ENCODE measurements at places on chromosomes 3 and 15. TPM values are rescaled to one million over a fixed set of nuclear protein-coding genes. Genes with fewer than 3 reads are reported as not detected.

The ITPKA gene
- total RNA-seq, result not detected

DNA sequence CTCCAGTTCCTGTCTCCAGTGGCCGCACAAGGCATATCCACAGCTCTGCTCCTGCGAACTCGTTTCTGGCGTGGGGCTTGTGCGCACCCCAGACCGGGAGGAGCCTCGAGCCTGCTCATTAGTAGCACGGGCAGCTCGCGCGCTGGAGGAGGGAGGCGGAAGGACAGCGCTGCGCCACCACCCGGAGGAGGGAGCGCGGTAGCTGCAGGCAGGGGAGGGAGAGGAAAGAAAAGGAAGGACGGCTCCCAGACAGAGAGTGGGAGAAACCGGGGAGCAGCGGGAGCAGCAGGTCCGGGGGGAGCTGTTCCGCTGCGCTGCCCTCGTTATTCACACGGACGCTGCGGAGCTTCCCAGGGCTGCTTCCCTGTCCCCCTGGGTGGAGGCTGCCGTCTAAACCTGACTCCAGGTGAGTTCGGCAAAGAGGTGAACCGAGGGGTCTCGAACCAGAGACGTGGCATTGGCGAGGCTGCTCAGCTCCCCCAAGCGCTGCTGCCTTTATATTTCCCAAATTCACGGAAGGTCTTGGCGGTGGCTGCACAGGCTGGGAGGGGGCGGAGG is 121.3 kb upstream of the ZNF717 start:
- no peak for DNase-seq

DNA sequence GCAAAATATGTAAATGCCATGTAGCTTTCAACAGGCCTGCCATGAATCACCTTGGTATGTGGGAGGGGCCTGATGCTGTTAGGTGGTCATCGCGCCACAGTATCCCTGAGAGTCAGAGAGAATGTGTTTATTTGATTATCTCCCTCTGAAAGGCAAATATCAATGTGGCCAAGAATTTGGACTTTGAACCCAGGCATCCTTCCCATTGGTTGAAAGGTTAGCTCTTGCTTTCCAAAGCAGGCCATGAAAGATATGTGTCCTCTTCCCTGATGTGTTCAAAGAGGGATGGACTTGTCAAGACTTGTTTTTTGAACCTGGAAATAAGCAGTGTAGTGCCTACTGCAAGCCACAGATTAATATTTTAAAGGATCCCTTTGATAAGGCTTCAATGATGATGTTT is 36.7 kb downstream of the SRP14 start:
- DNase-seq, result no peak

DNA sequence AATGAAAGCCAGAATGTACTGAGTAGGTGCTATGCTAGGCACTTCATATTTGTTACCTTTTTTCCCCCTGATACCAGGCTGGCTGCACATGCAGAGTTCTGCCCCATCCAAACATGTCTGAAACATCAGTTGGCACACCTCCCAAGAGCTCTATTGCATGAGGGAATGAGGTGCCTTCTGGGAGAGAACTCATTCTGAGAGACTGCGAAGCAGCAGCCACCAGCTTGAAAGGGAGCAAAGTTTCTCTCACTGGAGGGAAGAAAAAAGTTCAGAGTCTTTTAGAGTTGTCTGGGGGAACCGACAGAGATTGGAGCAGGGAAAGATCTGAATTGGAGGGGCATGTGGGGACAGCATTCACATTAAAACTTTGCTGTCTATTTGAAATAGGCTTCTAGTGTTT is 84.1 kb downstream of the AGBL1 start:
- DNase-seq, result no peak

- DNase-seq, result no peak
These were observed 244.5 kb upstream of the SUCLG2 start for GRCh38 chr3:67898916-67899315.

The PLD1 gene
- 24.9 TPM for total RNA-seq

- no peak for DNase-seq
These were observed 90.9 kb downstream of the RAP2B start for GRCh38 chr3:153252963-153253362.

DNA sequence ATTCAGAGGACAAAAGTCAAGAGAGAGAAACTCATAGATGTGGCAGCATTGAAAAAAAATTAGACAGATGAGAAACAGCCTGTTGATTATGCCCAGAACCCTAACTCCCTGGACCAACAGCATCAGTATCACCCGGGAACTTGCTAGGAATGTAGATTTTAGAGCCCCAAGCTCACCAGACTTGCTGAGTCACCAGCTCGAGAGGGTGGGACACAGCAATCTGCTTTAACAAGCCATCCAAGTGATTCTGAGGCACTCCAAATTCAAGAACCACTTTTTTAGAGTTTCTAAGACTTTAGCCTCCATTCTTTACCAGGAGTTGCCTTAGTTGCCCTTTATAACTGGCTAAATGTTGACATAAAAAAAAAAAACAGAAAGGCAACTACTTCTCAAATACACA is 70.9 kb downstream of the CGGBP1 start:
- no peak for DNase-seq

DNA sequence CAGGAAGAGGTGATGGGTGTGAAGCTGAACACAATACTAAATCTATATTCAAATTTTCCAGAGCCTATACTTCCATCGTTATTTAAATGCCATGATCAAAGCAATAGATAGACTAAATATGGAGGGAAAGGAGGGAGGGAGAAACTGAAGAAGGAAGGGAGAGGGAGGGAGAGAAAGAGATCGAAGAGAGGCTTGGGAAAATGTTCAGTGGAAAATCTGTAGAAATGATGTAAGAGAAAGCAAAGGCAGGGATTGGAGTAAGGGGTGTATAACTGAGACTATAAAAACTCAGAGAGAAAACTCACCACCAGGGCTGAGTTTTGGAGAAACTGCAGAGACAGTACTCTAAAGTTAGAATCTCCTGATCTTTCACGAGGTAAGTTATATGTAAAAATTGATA is at the start of gene OSTN:
Gene OSTN (plus strand): TSS at position 310 of the 400 bp plus-strand sequence. CDS start 13,292 bp downstream, outside the sequence.
- no peak for DNase-seq

GRCh38 chr3:140052771-140053702 is 118.1 kb downstream of the CLSTN2 start:
- DNase-seq, result no peak

GRCh38 chr3:100634493-100635272 is 25.3 kb downstream of the ADGRG7 start:
- no peak for DNase-seq

The CAMKV gene
- not detected for total RNA-seq

The IMPG2 gene
- total RNA-seq, result 0.15 TPM

GRCh38 chr3:72077473-72078259 is 292.7 kb upstream of the PROK2 start:
- DNase-seq, result no peak

DNA sequence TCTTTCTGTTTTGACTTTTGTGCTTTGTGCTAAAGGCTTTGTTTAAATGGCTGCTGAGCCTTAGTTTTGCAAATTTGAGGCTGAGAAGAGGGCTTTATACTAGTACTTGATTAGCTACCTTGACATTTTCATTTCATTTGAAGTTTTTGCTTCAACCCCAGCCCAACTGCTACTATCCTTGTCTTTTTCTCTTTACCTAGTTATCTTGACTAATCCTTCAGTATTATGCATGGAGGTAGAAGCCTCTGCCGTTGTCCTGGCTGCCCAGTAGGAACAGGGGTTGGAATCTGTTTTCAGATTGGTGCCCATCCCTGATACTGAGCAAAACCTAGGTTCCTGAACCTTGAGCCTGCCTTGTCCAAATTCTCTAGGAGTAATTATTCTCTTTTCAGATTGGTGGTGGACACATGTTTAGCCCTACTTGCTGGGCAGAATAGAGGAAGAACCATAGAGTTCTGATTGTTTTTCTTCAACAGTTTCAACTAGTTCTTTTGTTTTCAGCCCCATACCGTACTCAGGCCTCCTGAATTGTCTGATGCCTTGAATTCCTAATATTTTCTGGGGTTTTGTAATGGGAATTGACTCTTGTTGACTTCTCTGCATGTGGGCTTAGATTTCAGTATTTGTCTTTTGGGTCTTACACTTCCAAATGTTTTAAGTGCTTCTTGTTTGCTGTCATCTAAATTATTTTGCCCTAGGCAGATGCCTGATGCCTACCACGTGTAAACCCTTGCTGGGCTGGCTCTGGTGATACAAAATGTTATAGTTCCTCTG is 143.2 kb downstream of the DOCK3 start:
- DNase-seq, result no peak

The FBXL22 gene
- total RNA-seq, result 0.64 TPM

DNA sequence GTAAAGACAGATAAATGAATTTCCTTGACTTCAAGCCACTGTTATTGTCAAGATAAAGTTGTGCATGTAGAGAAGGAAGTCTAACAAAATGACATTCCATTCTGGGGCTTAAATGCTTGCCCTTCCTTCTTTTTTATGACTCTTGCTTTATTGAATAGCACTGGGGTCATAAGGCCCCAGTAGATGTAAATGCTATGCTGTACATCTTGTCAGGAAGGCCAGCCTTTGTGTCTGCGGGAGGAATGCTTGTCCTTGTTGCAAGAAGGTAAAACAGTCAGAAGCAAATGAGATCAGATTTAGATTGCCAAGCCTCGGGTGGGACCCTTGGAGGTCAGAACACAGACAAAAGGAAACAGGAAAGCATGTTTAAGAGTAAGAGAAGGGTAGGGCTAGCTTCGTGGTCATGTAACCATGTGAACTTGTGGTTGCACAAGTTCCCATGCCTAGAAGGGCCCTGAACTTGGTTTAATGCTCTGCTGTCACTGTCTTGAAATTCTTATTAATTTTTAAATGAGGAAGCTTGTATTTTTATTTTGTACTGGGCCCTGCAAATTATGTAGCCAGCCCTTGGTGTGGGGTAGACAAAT is 81.5 kb downstream of the PPM1L start:
- DNase-seq, result no peak

DNA sequence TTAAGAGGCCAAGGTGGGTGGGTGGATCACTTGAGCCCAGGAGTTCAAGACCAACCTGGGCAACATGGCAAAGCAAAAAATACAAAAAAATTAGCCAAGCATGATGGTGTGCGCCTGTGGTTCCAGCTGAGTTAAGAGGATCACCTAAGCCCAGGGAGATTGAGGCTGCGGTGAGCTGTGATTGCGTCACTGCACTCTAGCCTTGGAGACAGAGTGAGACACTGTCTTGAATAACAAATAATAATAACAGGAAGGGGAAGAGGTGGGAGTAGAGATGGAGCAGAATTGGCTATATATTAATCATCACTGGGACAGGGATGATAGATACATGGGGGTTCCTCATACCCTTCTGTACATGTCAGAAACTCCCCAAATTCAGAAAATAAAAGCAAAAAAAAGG is 23.8 kb upstream of the NMB start:
- DNase-seq, result no peak

GRCh38 chr3:55329849-55330248 is 157.3 kb downstream of the WNT5A start:
- DNase-seq, result no peak

The TNFSF10 gene
- 37.0 TPM for total RNA-seq

The CPLX3 gene
- total RNA-seq, result not detected

DNA sequence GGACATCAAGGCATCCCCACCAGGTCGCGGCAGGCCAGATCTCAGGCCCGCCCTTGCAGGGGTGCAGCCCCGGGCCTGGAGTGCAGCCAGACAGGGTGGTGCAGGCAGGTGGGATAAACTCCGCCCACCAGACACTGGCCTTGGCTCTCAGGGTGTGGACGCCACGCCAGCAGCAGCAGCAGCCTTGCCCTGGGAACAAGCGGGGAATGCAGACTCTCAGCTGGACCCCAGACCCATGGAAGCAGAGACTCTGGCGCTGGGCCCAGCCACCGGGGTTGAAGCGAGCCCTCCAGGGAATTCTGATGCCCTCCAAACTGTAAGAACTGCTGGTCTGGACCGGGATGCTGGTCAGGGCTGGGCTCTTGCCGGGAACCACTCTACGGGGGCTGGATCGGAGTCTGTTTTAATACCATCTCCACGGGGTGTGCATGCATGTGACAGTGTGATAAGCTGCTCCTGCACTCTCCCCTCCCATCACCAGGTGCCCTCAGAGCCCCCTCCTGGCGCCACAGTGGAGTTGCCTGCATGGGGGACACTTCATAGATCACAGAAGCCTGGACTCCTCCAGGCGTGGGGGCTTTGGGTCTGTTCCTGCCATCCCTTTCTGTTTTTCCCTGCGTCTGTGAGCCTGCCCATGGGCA is 142.7 kb downstream of the NSMCE3 start:
- DNase-seq, result no peak

- no peak for DNase-seq
These were observed 20.7 kb upstream of the CADPS start for GRCh38 chr3:62895901-62896300.

DNA sequence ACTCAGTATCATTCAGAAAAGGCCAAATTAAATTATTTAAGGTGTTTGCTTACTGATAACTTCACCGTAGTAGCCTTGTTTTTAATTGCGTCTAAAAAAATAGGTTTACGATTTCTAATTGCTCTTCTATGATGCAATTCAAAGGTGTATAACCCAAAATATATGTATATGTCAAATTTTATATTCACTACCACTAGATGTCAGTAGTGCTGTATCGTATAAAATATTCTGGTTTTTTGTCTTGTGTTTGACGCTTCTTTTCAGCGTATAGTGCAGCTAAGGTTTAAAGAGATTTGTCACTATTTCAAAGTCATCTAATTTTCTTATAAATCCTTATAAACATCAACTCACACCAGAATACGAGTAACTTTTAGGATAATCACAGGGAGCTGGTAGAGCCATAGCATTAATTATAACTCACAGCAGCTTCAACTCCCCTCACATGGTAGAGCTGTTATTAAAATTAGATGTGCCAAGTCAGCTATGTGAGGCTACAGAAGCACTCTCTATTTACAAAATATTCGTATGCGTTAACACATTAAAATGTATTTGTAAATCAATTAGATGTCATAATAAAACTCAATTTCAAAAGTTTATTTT is 3.5 kb downstream of the PFN2 start:
- no peak for DNase-seq

DNA sequence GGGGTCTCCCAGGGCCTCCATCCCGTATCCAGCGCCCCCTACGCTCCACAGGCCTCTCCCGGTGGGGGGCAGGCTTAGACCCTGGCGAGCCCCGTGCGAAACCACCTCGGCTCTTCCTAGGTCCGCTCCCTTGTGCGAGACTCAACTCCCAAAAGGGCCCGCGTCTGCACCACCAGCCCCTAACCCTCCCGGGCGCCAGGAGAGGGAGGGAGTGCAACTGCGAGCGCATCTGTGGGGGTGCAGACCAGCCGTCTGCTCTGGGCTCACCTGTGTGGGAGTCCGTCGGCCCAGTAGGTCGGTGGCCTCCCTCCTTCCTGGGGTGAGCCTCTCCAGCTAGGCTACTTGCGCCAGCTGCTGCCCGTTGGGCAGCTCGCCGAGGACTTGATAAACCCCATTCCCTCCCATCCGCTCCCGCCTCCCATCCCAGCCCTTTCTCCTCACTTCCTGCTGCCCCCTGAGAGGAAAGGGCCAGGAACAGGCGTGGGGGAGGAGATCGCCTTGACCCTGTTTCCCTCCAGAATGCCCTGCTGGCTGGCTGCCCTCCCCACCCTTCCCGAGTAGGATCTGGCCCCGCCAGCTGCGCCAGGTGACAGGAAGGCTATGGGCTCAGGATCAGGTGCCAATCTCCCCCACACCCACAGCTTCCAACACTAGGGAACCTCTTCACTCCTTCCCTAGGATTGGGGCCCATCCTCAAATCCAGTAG is at the start of gene HYAL2:
Gene HYAL2 (minus strand): TSS at position 360 of the 706 bp plus-strand sequence. CDS start 2,256 bp downstream, outside the sequence.
- no peak for DNase-seq
